ENCODE measurements at places on chromosomes 1 and 21. TPM values are rescaled to one million over a fixed set of nuclear protein-coding genes. Genes with fewer than 3 reads are reported as not detected.

TAL1 gene
- total RNA-seq: 1.8 TPM

OR2L5 gene
- not detected for total RNA-seq

KCNE2 gene
- not detected for total RNA-seq

CELF3 gene
- total RNA-seq: not detected

AMY2A gene
- total RNA-seq: not detected

KCNK1 gene
- total RNA-seq: 9.7 TPM

CCDC185 gene
- total RNA-seq: 2.7 TPM

PDC gene
- total RNA-seq: not detected

FAM229A gene
- 24.2 TPM for total RNA-seq

DNA sequence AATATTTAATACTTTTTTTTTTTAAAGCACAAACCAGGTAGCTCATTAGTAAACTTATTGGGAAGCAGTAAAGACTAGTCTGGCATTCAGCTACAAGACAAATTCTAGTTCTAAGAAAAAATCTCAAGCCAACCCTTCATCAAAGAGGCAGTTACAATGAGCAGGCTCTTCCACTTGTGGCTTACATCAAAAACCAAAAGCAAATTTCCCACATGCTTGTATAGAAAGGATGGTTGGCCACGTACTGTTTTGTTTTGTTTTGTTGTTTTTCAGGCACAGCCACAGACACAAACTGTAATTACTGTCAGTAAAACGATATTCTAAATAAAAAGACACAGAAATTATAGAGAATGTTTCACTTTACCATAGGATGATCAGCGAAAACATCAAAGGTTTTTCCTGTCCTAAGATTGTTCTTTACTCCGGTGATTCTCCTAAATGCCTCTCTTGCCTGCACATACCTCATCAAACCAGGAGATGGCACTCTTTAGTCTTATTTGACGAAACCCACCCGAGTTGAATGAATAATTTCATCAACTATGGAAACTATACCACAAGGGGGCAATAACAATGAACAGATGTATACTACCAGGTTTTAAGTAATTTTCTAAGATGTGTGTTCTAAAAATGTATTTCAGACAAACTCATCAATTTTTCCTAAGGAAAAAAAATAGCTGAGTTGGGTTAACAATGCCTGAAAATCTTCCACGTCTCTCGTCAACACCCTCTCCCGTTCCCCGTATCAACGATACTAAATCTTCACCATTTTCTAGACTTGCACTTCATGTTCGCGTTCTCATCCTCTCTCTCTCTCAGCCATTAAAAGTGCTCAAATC is 26.9 kb downstream of the RPL5 start:
- no peaks in the 10 kb centered on the region for H3K36me3 ChIP-seq
- H3K4me1 ChIP-seq: no peaks in the 10 kb centered on the region
- peak overlapping the region; percentile 30 for H3K27ac ChIP-seq
- no peaks in the 10 kb centered on the region for H3K27me3 ChIP-seq
- no peak overlapping the region for H3K4me3 ChIP-seq

DNA sequence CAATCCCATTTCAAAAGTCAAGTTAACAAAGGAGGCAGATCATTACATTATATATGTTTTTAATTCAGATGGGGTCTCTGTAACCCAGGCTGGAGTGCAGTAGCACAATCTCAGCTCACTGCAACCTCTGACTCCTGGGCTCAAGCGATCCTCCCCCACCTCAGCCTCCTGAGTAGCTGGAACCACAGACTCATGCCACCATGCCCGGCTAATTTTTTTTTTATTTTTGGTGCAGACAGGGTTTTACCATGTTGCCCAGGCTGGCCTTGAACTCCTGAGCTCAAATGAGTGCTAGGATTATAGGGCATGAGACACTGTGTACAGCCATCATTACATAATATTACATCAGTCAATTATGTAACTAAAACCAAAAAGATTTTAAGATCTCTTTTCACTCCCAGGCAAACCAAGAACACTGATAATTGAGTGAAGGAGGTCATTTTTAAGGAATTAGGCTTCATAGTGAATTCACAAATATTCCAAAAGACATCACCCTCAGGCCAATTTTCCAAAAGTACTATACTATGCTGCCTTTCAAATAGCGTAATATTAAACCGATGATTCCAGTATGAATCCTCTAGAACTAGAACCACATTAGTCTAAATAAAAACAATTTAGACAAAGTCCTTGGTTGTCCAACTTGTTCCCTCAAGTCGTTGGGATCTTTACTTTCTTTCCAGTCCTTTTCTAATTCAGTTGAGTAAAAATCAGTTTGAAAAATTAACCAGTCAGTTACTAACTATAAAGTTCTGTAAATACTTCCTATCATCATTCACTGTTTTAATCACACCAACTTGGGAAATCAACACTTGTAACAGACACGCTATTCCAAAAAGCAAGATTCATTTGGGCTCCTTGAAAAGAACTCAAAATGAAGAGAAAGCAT is 16.1 kb downstream of the TOMM20 start:
- no peak for DNase-seq
- H3K27ac ChIP-seq: no peak overlapping the region
- no peaks in the 10 kb centered on the region for H3K27me3 ChIP-seq
- no peaks in the 10 kb centered on the region for H3K4me1 ChIP-seq

GRCh38 chr1:234781241-234782065 is 171.5 kb upstream of the IRF2BP2 start:
- H3K27ac ChIP-seq: no peak overlapping the region
- no peak overlapping the region for H3K4me3 ChIP-seq
- DNase-seq: no peak
- no peaks in the 10 kb centered on the region for H3K36me3 ChIP-seq

DNA sequence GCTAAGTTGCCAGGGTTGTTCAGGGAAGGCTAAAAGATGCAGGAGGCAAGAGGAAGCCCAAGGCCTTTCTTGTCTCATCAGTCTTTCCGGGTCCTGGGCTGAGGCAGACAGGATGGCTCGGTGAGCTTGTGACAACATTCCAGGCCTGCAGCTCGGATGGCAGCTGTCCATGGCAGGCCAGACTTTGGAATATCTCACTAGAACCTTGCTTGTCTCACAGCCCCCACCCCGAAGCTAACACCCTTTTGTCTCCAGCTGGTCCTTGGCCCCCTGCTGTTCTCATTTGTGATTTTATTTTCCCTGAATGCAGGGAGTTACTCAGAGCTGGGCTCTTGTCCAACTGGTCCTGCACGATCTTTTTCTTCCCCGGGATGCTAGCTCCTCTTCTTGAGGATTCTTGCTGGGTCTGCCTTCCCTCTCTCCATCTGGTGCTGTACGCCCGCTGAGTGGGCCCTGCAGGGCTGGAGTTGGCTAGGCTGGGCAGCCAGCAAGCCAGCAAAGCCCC is 477.2 kb upstream of the CAMK1G start:
- no peak overlapping the region for H3K27ac ChIP-seq
- no peaks in the 10 kb centered on the region for H3K27me3 ChIP-seq
- H3K4me3 ChIP-seq: no peak overlapping the region
- no peaks in the 10 kb centered on the region for H3K4me1 ChIP-seq

DNA sequence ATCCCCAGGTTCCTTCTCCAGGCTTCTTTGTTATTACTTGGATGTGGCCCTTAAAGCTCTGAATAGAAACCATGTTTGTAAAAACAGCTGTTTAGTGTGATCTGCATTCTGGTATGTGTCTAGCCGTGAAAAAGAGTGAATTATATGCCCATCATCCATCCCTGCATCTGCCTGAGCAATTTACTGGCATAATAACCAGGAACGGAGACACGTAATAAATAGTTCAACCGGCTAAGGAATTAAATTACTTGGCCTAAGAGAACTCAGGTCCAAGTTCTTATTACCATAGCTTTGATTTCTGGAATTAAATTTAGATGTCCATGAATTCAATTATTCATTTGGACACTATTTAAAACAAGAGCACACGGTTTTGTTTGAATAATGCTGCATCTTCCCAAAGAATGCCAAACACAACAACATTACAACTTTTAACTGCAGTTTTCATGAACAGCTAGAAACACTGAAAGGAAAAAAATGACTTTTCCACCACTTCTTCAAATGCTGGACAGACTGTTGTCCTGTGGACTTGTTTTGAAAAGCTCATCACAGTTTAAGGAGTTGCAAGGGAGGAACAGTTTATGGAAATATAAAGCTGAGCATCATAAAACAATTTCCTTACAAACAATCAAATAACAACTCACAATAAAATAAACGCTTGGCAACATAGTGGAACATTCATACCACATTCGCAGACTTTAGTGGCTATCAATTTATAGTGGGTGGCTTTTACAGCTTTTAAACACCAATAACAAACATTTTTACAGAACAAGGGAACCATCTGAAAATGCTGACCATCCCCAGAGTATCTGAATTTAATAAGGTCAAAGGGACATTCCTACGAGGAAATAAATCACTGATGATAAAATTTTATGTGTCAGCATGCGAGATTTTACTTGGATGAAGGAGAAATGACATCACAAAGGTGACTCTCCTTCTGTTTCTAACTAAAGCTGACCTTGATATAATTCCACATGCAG is 144.7 kb downstream of the APP start:
- H3K27ac ChIP-seq: no peak overlapping the region
- no peak overlapping the region for H3K4me3 ChIP-seq
- no peaks in the 10 kb centered on the region for H3K27me3 ChIP-seq
- no peak for DNase-seq
- no peaks in the 10 kb centered on the region for H3K36me3 ChIP-seq

- DNase-seq: no peak
- H3K36me3 ChIP-seq: no peaks in the 10 kb centered on the region
- no peak overlapping the region for H3K4me3 ChIP-seq
- no peaks in the 10 kb centered on the region for H3K4me1 ChIP-seq
- H3K27me3 ChIP-seq: no peaks in the 10 kb centered on the region
Measured at GRCh38 chr1:243883551-243883950, 33.5 kb upstream of the AKT3 start.

GRCh38 chr21:22363504-22363903 is 1365.3 kb downstream of the NCAM2 start:
- no peaks in the 10 kb centered on the region for H3K27me3 ChIP-seq
- no peaks in the 10 kb centered on the region for H3K36me3 ChIP-seq
- DNase-seq: no peak
- H3K4me3 ChIP-seq: no peak overlapping the region

DNA sequence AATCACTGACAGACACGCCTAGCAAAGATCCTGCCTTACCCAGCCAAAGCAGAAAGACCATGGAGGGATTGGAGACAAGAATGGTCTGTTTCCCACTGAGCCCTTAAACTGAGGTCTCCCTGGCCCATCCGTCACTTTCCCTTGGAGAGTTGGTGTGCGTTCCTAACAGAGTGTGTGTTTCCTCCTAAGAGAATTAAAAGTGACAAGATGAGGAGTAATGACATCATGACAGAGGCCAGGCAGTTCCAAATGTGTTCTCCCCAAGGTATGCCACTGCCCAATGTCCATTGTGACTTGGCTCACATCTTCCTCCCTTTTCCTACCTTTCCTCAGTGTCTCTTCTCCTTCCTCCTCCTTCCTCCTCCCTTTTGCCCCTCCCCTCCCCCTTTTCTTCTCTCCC is 295.7 kb downstream of the SIPA1L2 start:
- no peaks in the 10 kb centered on the region for H3K4me1 ChIP-seq
- DNase-seq: no peak
- H3K36me3 ChIP-seq: no peaks in the 10 kb centered on the region
- no peak overlapping the region for H3K27ac ChIP-seq
- no peak overlapping the region for H3K4me3 ChIP-seq

DNA sequence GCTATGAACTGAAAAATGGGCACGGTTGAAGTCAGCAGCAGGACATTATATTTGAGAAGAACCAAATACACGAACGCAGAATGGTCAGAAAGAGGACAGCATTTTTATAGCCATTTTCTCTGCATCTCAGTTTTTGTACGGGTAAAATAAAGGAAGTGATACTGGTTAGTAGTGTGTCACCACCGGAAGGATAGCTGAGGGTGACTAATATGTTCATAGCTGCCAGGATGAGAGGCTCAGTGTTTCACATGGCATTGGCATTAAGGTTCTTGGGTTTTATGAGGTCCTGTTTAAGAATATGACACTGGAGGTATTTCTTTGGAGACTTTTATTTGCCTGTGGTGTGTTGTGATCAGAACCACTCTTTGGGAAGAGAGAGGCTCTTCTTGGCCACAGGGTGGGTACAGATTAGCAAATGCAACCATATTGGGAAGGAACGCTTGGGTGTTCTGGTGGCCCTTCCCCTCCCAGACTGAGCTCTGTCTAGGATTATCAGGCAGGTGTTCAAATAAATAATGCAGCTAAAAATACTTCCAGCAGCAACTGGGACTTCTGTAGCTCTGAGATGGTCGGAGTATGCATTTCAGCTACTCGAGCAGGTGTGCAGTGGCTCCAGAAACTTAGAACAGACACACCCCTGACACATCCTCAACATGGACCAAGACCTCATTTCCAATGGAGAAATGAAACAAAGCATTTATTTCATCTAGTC is 158.2 kb downstream of the PBX1 start:
- H3K27me3 ChIP-seq: no peaks in the 10 kb centered on the region
- H3K36me3 ChIP-seq: no peaks in the 10 kb centered on the region
- H3K27ac ChIP-seq: no peak overlapping the region
- no peak overlapping the region for H3K4me3 ChIP-seq

DNA sequence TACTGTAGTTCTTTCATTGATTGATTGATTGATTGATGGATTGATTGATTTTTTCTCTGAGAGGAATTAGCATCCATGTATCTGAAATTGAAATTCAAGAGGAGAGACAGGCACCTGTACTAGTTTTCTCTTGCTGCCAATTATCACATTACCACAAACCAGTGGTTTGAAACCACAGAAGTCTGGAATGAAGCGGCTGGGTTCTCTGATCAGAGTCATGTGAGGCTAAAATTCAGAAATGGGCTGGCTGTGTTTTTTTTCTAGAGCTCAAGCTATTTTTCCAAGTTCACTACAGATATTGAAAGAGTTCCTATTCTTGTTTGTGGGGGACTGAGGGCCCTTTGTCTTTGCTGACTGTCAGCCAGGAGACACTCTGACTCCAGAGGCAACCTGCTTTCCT is 10.0 kb downstream of the NBPF3 start:
- no peaks in the 10 kb centered on the region for H3K27me3 ChIP-seq
- no peaks in the 10 kb centered on the region for H3K4me1 ChIP-seq
- H3K27ac ChIP-seq: no peak overlapping the region
- no peaks in the 10 kb centered on the region for H3K36me3 ChIP-seq

GRCh38 chr1:231442735-231443134 is 20.6 kb upstream of the EGLN1 start:
- no peaks in the 10 kb centered on the region for H3K36me3 ChIP-seq
- H3K4me1 ChIP-seq: no peaks in the 10 kb centered on the region
- DNase-seq: no peak
- no peaks in the 10 kb centered on the region for H3K27me3 ChIP-seq
- no peak overlapping the region for H3K4me3 ChIP-seq

GRCh38 chr1:998745-998994 is 1.2 kb downstream of the HES4 start:
- peak overlapping the region; percentile 94 for H3K27ac ChIP-seq
- H3K4me1 ChIP-seq: peaks cover 4% of the 10 kb centered on the region
- H3K4me3 ChIP-seq: peak overlapping the region; percentile 59
- no peaks in the 10 kb centered on the region for H3K36me3 ChIP-seq

GRCh38 chr1:54885237-54885679 is 1.7 kb downstream of the DHCR24 start:
- no peaks in the 10 kb centered on the region for H3K36me3 ChIP-seq
- no peaks in the 10 kb centered on the region for H3K27me3 ChIP-seq
- H3K27ac ChIP-seq: peak overlapping the region; percentile 50
